Tibial artery (tissue), 4 donors: ENCODE measurements at places on chromosomes 3 and 15.

- DNase-seq = no peak
Observed at GRCh38 chr3:62818347-62818746, 56.9 kb downstream of the CADPS start.

GRCh38 chr3:39286771-39287170 is 6.9 kb upstream of the CX3CR1 start:
- no peak for DNase-seq

DNA sequence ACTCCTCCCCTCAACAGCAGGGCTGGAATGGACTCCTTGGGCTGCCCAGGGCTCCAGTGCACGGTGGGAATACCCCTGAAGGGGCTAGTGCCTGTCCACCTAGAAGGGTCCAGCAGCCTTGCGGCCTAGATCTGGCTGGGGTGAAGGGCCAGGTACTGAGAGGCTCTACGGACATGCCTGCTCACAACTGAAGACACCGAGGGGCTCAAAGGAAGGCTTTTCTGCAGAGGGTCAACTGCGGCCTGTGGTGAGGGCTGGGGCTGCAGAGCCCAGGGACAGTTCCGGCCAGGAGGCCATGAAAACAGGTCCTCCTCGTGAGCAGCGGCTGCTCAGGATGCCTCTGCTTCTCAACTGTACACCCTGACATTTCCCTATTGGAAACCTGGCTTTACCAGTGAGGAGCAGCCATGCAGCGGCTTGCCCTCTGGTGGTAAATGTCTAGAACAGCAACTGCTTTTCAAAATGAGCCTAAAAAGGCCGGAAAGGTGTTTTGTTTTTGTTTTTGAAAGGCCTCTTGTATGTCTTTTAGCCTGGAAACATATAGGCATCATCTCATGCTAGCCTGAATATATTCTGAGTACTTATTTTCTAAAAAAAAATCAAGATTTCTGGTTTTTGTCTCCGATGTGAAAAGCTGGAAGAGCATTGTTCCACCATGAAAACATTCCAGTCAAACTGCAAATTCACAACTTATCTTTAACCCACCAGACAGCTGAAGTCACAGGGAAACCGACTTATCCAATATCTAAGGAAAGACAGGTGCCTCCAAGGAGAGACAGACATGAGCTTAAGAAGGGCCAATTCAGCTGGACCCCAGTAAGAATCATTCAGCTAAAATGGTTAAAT is 163.4 kb downstream of the KLF13 start:
- no peak for DNase-seq

DNA sequence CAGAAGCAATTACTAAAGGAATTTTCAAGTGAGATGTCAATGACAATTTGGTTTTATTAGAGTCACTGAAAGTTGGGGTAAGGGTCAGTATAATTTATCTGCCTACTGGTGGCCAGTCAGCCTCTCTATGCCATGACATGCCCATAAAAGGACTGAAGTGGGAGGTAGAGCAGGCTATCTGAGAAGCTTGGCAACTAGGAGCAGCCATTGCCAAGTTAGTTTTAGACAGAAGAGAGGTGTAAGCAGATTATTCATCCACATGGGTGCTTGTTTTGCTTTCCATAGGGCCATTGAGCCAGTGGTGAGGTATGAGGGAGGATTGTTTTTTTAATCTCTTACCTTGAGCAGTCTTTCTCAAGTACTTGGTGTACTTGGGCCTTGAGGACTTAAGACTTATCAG is 8.1 kb upstream of the RBP1 start:
- DNase-seq = no peak

- DNase-seq = no peak
Observed at GRCh38 chr15:59894835-59895234, 109.3 kb upstream of the FOXB1 start.

GRCh38 chr3:42066516-42067181 is 24.5 kb upstream of the TRAK1 start:
- no peak for DNase-seq

- DNase-seq = peak; percentile 85
Observed at GRCh38 chr3:184322731-184323487, 8.5 kb downstream of the EIF4G1 start.

DNA sequence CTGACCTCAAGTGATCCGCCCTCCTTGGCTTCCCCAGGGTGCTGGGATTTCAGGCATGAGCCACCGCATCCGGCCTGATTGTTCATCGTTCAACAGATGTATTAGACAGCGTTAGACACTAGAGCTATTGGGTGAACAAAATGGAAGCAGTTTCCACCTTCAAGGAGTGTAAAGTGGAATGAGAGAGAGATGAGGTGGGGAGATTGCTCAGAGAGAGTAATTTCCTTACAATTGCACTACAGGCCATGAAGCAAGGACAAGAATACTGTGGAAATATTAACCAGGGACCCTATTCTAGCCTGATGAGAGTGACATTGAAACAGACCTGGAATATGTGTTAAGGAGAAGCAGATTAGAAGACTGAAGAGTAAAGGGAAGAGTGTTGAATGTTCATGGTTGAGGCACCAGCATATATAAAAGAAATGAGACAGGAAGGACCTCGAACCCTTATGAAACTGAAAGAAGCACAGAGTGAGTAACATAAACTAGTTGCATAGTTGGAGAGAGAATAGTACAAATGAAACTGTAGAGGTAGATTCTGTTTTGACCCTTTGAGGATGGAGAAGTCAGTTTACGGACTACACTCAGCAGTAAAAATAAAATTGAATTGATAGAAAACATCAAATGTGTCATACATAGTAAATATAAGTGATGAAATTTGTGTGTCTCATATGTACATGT is 7.2 kb downstream of the RTF1 start:
- no peak for DNase-seq

- no peak for DNase-seq
Observed at GRCh38 chr3:113556316-113556945, 24.1 kb downstream of the SIDT1 start.
